ENCODE measurements at places on chromosomes 13 and 19.
A peak's percentile ranks its signal among the peaks of the same experiment; 100 is the strongest.

- no peak for DNase-seq
Measured at GRCh38 chr13:24221007-24221406, 60.5 kb downstream of the SPATA13 start.

DNA sequence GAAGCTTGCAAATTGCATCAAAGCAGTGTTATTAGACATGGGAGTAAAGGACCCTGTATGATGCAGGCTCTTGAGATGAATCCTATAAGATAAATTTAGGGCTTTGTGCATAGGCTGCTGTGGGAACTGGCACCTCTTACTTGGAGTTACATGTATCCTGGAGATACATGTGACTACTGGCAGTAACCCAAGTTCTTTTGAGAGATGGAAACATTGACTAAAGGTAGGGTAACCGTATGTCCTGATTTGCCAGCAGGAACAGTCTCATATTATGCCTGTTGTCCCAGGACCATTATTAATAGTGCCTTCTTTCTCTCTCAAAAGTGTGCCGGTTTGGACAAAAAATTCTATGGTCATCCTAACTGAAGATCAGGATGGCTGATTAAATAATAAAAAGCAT is 195.4 kb downstream of the LACC1 start:
- no peak for DNase-seq

DNA sequence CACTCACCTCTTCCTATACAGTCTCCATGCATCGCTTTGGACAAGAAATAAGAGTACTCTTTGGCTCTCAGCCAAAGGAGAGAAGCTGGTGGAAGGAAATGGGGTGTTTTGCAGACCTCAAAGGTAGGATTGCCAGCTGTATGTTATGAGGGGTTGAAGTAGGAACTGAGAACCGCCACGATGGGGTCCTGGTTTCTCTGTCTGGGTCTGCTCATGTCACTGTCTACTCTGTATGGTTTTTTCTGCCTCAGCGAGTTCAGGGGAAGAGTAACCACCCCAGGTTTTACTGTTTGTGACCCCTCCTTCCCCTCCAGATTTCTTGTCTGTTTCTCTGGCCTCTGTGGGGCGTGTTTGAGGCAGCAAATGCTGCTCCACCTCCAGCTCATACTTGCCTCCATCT is 4.1 kb downstream of the ZNF805 start:
- DNase-seq, result no peak

- DNase-seq, result no peak
Measured at GRCh38 chr13:61831026-61831425, 415.4 kb upstream of the PCDH20 start.

DNA sequence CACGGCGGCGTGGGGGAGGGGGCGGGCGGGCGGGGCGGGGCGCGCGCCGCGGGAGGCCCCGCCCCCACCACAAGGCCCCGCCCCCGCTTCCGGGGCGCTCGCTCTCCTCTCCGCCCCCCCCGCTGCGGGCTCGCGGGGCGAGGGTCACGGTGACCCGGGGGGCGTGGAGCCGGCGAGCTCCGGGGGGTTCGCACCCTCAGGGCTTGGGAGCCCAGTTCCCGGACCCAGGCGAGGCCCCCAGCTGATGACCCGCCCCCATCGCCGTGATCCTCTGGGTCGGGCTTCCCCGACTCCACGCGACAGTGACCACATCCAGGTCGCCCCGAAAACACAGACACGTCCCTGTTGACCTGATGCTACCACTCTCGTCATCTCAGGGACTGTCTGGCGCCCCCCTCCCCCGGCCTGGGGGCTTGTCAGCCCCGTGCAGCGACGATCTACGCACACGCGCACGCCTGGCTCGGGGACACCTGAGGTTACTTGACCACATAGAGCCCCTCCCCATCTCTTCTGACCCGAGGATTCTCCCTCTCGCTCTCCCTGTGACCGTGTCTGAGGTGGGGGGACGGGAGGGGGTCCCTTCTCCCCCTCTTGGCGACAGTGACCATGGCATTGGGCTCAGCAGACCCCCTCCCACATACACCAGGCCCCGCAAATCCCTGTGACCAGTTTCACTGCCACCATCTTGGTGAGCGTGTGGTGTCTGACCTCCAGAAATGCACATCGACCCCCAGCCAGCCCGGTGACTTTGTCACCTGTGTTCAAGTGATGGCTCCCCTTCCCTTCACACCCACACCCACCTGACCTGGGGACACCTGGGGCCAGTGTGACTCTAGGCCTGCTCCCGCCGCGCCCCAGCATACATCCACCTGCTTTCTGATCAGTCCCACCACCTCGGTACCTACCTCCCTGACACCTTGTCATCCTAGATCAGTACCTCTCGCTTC is 670 bp downstream of the MAP2K7 start:
- DNase-seq, result peak; percentile 88
